Ammon's horn (tissue), 1 donor: ENCODE measurements at places on chromosomes 3 and 15.

GRCh38 chr15:71547011-71547410 is 263.3 kb upstream of the NR2E3 start:
- peak; percentile 17 for DNase-seq

DNA sequence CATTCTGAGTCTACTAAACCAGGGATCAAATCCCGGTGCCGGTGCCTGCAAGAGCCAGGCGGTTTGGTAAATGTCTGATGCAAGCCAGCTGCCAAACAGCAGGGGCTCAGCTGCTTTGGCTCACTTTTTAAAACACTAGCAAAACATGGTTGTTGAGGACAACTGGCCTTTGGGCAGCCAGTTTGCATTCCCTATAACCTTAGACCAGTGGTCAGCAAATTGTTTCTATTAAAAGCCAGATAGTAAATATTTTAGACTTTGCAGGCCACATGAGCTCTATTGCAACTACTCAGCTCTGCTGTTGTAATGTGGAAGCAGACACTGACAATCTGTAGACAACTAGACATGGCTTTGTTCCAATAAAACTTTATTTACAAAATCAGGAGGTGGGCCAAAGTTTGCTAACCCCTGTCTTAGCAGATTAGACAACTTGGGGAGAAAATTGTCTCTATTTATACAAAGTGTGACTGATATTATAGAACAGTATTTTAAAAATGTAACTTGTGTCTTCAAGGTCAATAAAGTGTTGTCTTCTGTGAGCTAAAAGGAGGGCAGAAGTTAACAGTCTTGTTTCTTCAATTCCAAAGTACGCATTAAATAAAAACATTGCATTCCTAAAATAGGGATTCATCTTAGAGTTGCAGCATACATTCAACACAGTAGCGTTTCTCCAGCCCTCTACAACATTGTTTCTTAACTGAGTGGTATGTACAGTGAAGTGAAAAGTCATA is 67.6 kb downstream of the SSUH2 start:
- DNase-seq = no peak

- no peak for DNase-seq
Measured at GRCh38 chr3:4507024-4507596, 14.0 kb downstream of the ITPR1 start.

DNA sequence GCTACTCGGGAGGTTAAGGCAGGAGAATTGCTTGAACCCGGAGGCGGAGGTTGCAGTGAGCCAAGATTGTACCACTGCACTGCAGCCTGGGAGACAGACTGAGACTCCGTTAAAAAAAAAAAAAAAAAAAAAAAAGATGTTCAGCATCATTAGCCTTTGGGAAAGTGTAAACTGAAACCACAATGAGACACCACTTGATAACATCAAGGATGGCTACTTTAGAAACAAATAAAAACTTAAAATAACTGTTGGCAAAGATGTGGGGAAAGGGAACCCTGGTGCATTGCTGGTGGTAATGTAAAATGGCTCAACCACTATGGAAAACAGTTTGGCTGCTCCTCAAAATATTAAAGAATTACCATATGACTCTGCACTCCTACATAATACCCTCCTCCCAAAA is 1.9 kb downstream of the LEO1 start:
- DNase-seq = no peak

GRCh38 chr3:129954514-129954913 is 20.0 kb upstream of the TRH start:
- no peak for DNase-seq

GRCh38 chr3:42749753-42750231 is 23.3 kb downstream of the CCDC13 start:
- DNase-seq = peak; percentile 71

DNA sequence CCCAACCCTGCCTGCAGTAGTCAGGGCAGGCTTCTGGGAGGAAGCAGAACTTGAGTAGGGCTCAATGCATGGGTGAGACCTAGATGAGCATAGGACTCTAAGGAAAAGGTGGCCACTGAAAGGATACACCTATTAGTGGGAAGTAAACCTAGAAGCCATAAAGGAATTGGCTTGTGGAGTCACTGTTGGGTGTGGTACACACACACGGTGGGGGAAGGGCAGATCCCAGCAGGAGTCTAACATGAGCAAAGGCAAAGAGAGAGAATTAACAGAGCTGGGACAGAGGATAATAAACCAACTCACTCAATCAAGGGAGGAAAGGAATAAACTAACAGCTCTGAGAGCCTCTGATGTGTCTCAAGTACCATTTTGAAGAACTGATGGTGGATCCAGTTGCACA is 23.1 kb downstream of the DAPK2 start:
- no peak for DNase-seq

GRCh38 chr3:124364317-124365020 is 365.8 kb upstream of the UMPS start:
- no peak for DNase-seq
